ENCODE measurements at places on chromosomes 11 and 22. TPM values are rescaled to one million over a fixed set of nuclear protein-coding genes. Genes with fewer than 3 reads are reported as not detected.

DNA sequence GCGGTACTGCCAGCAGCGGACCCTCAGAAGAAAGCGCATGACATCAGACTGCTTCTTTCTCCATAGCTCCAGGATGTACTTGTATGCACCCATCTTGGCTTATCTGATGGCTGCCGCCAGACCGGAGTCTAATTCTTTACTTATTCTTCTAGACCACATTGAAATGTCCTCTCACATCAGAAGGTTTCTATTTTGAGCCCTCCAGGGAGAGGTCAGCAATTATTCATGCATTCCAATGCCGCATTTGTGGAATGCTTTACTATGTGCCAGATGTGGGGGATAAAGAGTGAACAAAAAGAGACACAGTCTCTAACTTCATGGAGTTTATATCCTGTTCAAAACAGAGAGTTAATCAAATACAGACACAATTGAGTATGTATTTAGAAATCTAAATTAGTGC, 230.1 kb downstream of the MIAT start:
- DNase-seq, result no peak
- H3K27ac ChIP-seq, result no peak overlapping the region
- no peaks in the 10 kb centered on the region for H3K36me3 ChIP-seq
- no peaks in the 10 kb centered on the region for H3K4me1 ChIP-seq
- no peak overlapping the region for H3K4me3 ChIP-seq

DNA sequence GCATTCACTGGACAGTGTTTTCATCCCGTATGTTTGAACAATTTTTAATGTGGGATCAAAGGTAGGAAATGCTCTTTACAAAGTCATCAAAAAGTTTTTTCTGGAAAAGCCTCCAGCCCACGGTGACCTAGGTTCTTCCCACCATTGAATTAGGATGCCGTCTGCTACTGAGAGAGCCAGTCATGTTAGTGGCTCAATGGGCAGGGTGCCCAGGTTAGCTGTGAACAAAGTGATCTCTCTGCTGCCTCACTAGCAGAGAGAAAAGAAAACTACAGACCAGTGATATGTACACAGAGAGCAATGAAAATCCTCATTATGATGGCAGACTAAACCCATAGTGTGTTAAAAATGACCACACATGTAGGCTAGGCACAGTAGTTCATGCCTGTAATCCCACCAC, 32.4 kb downstream of the KCNQ1 start:
- peaks cover 36% of the 10 kb centered on the region for H3K36me3 ChIP-seq
- DNase-seq, result no peak
- no peaks in the 10 kb centered on the region for H3K27me3 ChIP-seq
- no peak overlapping the region for H3K27ac ChIP-seq

GRCh38 chr11:64186492-64187165, 658 bp downstream of the STIP1 start:
- peak; percentile 67 for DNase-seq
- H3K36me3 ChIP-seq, result peaks cover 28% of the 10 kb centered on the region
- peaks cover 55% of the 10 kb centered on the region for H3K4me1 ChIP-seq
- no peak overlapping the region for H3K27ac ChIP-seq

GRCh38 chr22:35209203-35209602, 48.1 kb upstream of the HMGXB4 start:
- DNase-seq, result no peak
- H3K27me3 ChIP-seq, result peaks cover 4% of the 10 kb centered on the region
- H3K4me1 ChIP-seq, result no peaks in the 10 kb centered on the region
- no peak overlapping the region for H3K4me3 ChIP-seq

- H3K4me1 ChIP-seq, result no peaks in the 10 kb centered on the region
- H3K36me3 ChIP-seq, result no peaks in the 10 kb centered on the region
- no peak overlapping the region for H3K4me3 ChIP-seq
- peaks cover 7% of the 10 kb centered on the region for H3K27me3 ChIP-seq
- no peak overlapping the region for H3K27ac ChIP-seq
- no peak for DNase-seq
Observed at GRCh38 chr11:32244453-32244852, 153.6 kb downstream of the RCN1 start.

DNA sequence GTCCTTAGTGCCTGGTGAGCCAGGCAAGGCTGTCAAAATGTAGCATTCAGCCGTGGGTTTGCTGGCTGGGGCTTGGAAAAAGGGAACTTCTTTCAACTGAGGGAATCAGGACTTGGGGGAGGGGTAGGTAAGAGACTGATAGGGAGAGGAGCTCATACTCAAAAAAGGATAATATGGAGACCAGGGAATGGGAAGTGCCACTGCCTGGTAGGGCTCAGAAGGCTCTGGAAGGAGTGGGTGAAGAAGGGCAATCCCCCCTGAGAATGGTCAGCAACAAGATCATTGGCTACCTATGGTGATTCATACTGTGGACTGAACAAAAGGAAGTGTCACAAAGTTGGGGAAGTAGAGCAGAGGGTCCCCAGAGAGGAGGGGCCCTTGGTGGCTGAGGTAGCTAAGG, 1.9 kb downstream of the CNGA4 start:
- DNase-seq, result no peak
- H3K27me3 ChIP-seq, result peaks cover 6% of the 10 kb centered on the region
- no peaks in the 10 kb centered on the region for H3K36me3 ChIP-seq
- no peak overlapping the region for H3K27ac ChIP-seq
- H3K4me1 ChIP-seq, result no peaks in the 10 kb centered on the region

DNA sequence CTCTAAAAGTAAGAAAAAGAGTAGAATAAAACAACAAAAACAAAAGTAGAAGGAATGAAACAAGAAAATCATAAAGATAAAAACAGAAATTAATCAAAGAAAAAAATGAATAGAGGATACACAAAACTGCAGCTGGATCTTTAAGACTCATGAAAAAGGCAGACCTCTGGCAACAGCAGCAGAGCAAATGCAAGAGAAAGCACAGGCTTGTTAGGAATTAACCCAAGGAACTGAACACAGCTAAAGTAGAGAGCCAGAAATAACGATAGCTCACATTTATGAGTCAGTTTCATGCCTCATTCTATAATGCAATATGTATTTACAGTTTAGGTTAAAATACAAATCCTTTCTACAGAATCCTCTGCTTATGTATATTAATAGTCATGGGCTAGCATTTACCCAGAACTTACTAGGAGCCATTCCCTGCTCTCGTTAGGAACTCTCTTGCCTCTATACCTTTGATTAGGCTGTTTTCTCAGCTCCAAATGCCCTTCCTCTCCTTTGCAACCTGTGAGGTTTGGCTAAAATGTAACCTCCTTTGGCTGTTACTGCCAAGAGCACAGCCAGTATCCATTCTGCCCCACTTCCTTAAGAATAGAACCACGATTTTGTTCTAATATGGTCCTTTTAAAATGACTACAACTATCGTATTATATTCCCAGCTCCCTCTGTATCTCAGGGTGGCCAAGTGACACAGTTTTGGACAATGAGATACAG, 38.3 kb upstream of the NFAM1 start:
- no peak for DNase-seq
- H3K27ac ChIP-seq, result no peak overlapping the region
- no peaks in the 10 kb centered on the region for H3K4me1 ChIP-seq
- H3K36me3 ChIP-seq, result no peaks in the 10 kb centered on the region
- peaks cover 43% of the 10 kb centered on the region for H3K27me3 ChIP-seq

DNA sequence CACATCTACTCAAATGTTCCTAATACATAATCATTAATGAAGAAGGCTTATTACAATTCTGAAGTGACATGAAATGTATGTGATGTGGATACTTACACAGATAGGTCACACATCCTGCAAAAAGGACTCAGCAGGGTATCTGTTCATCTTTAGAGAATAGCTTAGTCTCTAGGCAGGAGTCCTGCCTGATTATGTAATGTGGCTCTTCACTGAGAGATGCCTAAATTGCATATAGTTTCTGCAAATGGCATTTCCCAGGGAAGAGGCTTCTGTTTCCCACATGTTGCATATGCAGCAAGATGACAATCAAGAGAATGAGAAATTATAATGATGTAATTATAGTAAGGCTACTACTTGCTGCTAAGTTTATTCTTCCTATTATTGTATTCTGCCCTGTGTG, 58.8 kb upstream of the SLC36A4 start:
- no peaks in the 10 kb centered on the region for H3K4me1 ChIP-seq
- H3K27me3 ChIP-seq, result peaks cover 9% of the 10 kb centered on the region
- H3K36me3 ChIP-seq, result no peaks in the 10 kb centered on the region
- no peak overlapping the region for H3K4me3 ChIP-seq
- no peak overlapping the region for H3K27ac ChIP-seq

DNA sequence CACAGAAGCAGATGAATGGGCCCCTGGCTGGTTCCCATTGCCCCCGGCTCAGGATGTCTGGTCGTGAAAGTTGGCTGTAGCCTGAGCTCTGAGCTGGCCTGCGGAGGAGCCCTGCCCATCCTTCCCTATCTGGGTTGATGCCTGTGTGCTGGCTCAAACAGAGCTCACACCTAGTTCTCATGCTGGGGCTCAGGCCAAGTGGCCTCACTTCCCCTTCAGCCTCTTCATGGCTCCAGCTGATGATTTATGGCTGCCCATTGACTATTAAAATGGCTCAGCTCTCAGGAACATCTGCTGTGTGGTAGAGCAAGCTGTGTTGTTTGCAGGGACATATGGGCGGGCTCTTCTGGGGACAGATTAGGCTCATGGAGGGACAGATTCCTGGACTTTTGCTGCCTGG, 64.7 kb downstream of the ADAMTS15 start:
- no peak overlapping the region for H3K4me3 ChIP-seq
- no peaks in the 10 kb centered on the region for H3K4me1 ChIP-seq
- H3K27me3 ChIP-seq, result peaks cover 3% of the 10 kb centered on the region
- H3K27ac ChIP-seq, result no peak overlapping the region
- no peaks in the 10 kb centered on the region for H3K36me3 ChIP-seq

DNA sequence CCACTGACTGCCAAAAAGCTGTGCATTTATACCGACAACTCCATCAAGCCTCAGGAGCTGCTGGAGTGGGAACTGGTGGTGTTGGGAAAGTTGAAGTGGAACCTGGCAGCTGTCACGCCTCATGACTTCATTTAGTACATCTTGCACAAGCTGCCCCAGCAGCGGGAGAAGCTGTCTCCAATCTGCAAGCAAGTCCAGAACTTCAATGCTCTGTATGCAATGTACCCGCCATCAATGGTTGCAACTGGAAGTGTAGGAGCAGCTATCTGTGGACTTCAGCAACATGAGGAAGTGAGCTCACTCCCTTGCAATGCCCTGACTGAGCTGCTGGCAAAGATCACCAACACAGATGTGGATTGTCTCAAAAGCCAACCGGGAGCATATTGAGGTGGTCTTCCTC, at the start of gene SLC22A25:
SLC22A25 (minus strand) TSS at position 67 of the 400 bp plus-strand sequence. CDS start 13,947 bp downstream, outside the sequence.
- no peaks in the 10 kb centered on the region for H3K36me3 ChIP-seq
- no peaks in the 10 kb centered on the region for H3K4me1 ChIP-seq
- DNase-seq, result no peak
- no peak within 1 kb of the TSS for H3K4me3 ChIP-seq

GRCh38 chr11:2472428-2473186, 27.8 kb downstream of the KCNQ1 start:
- H3K36me3 ChIP-seq, result peaks cover 8% of the 10 kb centered on the region
- no peak overlapping the region for H3K27ac ChIP-seq
- DNase-seq, result no peak
- no peak overlapping the region for H3K4me3 ChIP-seq

- no peaks in the 10 kb centered on the region for H3K36me3 ChIP-seq
- H3K27me3 ChIP-seq, result peaks cover 17% of the 10 kb centered on the region
- no peaks in the 10 kb centered on the region for H3K4me1 ChIP-seq
- DNase-seq, result no peak
- no peak overlapping the region for H3K4me3 ChIP-seq
- no peak overlapping the region for H3K27ac ChIP-seq
Observed at GRCh38 chr11:86615487-86615886, 56.9 kb downstream of the ME3 start.

- H3K27ac ChIP-seq, result no peak overlapping the region
- no peak overlapping the region for H3K4me3 ChIP-seq
- peaks cover 12% of the 10 kb centered on the region for H3K27me3 ChIP-seq
Observed at GRCh38 chr11:95231881-95232605, 1.0 kb upstream of the SESN3 start.

- no peak overlapping the region for H3K27ac ChIP-seq
- no peaks in the 10 kb centered on the region for H3K4me1 ChIP-seq
- no peaks in the 10 kb centered on the region for H3K36me3 ChIP-seq
Observed at GRCh38 chr11:74682731-74683278, 48.4 kb downstream of the CHRDL2 start.

GRCh38 chr11:121067026-121067425, 34.0 kb upstream of the TECTA start:
- H3K4me3 ChIP-seq, result no peak overlapping the region
- H3K4me1 ChIP-seq, result no peaks in the 10 kb centered on the region
- H3K27ac ChIP-seq, result no peak overlapping the region
- no peaks in the 10 kb centered on the region for H3K27me3 ChIP-seq

DNA sequence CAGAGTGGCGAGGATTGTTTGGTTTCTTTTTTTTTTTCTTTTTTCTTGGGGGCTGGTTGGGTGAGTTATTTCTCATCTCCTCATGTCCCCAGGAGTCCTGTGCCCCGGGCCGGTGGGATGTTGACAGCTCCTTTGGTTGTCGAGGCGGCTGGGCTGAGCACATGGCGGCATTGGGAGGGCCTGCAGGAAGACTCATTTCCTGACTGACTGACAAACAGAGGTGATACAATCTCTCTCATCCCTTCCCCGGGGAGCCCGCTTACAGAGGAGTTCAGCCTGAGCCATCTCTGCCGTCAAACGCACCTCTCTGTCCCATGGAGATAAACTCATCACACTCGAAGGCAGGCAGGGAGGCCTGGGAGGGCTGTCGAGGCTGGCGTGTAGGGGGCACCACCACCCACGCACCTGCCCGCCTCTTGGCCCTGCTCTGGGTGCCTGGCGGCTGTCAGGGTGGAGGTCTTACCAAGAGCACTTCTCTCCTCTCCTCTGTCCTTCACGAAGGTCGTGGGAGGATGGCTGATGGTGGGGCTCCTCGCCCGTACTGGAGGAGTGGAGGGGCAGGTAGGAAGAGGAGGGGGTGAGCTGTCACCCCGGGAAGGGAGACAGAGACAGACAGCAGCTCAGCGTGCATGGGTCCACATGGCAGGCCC, 60.0 kb upstream of the NECTIN1 start:
- no peak overlapping the region for H3K27ac ChIP-seq
- no peak overlapping the region for H3K4me3 ChIP-seq
- no peaks in the 10 kb centered on the region for H3K36me3 ChIP-seq
- H3K27me3 ChIP-seq, result peaks cover 6% of the 10 kb centered on the region
- no peak for DNase-seq

DNA sequence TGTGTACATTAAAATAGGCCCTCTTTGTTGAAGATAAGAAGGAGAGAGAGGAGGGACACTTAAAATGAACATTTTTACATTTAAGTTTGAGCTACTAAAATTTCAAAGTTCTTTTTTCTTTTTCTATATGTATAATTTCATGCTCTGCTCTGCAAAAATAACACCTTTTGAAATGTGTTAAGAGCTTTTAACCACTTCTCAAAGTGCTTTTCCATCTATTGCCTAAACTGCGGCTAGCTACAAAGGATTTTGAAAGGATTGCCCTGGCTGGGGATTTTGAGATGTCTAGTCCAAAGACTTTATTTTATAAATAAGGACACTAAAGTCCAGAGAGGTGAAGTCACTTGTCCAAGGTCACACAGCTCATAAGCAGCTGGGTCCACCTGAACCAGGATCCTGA, 138.5 kb downstream of the CCDC81 start:
- DNase-seq, result no peak
- no peaks in the 10 kb centered on the region for H3K36me3 ChIP-seq
- H3K27ac ChIP-seq, result no peak overlapping the region
- no peaks in the 10 kb centered on the region for H3K4me1 ChIP-seq
- H3K27me3 ChIP-seq, result peaks cover 5% of the 10 kb centered on the region

The ART5 gene
- total RNA-seq, result not detected

The OR8D4 gene
- total RNA-seq, result not detected

The LRRC55 gene
- not detected for total RNA-seq

The TRIM66 gene
- total RNA-seq, result 22.4 TPM

The THY1 gene
- total RNA-seq, result 1.3 TPM

The CHCHD10 gene
- 63.2 TPM for total RNA-seq

All from activated CD4-positive, alpha-beta memory T cell treated with anti-CD3 and anti-CD28 coated beads, Interleukin-2, amount 10 ng/mL, durations not matched to agents 7 days and 5 days (primary cell).